Epithelial cell of prostate (primary cell): ENCODE measurements at places on chromosomes 5 and 9.
A peak's percentile ranks its signal among the peaks of the same experiment; 100 is the strongest.

DNA sequence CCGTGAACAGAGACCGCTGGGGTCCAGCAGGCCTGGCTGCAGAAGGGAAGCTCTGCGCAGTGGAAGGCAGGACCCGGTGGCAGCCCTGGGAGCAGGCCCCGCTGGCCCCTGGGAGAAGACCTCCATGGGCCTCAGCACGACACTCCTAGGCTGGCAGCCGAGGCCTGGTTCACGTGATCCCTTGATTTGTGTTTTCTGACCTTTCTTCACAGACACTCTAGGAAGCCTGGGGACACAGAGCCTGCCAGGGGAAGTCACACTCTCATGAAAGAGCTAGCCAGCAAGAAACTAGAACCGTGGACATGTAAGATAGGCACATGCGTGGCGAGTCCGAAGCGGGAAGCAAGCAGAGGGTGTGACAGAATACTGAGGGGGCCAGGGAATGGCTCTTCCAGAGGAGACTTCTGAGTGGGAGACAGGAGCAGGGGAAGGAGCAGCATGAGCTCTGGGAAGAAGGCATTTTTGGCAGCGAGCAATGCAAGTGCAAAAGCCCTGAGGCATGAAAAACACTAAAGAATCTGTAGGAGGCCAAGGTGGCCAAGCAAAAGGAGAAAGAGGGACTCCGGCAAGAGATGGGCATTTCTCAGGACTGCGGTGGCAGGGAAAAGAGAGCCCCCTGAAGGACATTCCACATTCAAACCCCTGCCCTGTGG lies 26.6 kb upstream of the IL17B start:
- DNase-seq, result no peak

DNA sequence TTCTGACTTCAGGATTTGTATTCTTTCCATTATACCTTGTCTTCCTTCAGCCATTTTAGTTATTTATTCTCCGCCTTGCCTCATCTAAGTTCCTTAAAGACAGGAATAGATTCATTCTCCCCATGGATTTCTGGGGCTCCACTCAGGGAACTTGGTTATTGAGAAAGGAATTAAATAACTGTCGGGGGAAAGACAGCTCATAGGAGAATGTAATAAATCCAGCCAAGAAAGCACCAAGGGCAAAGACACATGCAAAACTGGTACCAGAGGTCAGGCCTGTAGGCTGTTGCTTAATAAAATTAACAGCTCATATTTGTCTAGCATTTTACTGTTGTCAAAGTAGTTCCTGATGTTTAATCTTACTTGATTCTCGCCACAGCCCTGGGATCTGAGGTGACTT lies 357.2 kb downstream of the TMEM38B start:
- no peak for DNase-seq

DNA sequence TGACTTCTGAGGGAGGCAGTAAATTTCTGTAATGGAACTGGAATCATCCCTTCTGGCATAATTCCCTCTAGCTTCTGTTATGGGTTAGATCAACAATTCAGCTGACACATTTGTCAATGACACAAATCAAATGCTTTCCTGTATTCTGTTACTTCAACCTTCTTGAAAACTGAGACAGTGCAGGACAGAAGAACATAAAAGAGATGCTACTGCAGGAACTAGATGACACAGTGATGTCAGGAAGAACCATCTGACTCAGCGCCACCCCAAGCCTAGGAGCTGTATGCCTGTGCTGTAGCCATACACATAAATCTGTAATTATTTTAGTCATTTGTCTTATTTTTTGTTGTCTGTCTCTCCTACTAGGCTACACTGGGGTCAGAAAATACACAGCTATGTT lies 18.2 kb upstream of the CEP120 start:
- DNase-seq, result no peak

DNA sequence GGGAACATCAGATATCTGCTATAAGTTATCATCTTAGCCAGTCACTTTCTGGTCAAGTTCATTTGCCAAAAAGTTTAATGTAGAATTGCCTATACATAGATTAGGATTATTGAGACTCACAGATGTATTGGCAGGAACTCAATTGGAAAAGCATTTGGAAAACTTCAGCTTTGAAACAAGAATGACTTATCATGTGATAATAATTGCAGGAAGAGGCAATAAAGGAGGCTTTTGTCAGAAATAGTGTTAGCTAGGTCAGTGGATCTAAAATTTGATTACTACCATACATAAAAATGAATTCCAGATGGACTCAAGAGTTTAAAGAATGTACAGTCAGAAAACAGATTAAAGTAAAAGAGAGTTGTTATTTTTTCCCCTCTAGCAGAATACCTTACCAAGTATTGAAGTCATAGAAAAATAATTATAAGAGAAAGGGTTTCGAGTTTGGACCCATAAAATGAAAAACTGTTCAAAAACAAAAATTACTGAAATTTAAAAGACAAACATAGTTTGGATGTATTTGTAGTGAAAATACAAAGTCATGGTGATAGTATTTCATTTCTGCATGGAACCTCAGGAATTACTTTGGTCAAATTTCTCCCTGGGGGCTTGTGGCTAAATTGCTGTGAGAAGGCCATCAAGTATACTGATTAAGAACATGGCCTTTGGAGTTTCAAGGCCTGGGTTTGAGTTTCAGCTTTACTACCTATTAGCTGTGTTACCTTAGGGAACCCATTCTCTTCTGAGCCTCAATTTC lies 159.9 kb downstream of the TMEM38B start:
- no peak for DNase-seq

DNA sequence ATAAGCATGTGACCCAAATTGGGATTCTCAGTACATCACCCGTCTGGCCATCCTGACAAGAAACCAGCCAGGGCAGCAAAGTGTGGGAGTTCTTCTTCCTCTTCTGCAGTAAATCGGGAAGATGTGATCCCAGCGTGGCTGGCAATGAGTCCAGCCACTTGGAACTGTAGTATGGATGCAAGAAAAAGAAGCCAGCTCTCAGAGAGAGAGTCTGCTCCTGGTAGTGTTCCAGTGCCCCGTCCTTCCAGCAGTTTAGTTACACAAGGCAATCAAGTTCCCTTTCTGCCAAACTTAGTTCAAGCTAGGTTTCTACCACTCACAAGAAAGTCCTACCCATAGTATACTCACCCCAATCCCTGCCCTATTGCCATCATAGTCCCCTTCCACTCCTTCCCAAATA lies 65.6 kb downstream of the CDK5RAP2 start:
- no peak for DNase-seq

GRCh38 chr5:78838753-78839152 lies 146.4 kb downstream of the ARSB start:
- DNase-seq, result no peak

DNA sequence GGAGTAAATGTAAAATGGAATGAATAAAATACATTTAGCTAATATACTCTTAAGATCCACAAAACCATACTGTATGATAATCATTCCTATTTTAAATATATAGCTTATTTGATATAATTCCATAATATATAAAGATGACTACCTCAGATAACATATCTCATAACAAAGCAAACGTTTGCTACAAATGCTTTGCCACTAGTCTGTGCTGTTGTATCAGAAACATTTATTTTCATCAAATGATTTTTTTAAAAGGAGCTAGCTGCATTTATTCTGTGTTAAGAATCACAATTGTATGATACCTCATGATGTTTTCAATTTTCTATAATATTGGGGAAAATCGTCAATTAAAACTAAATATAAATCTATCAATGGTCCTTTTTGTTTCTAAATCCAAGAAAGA lies 567.2 kb downstream of the PTPRD start:
- no peak for DNase-seq

DNA sequence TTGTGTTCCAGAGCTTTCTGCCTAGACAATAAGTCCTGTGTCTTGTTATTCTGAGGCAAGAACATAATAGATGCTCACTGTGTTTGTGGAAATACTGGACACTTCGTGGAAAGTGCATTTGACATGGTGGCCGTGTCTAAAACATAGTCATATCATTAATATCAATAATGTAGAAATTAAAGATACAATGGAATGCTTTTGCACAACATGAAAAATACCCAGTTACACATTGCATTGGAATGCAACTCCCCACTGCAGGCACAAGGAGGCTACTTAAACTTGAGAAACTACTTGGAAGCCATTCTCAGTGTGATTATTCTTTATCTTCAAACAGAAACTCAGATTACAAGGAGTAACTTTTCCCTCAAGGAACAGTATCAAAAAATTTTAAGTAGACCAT lies 145.3 kb upstream of the ZNF462 start:
- peak; percentile 26 for DNase-seq

GRCh38 chr9:127935765-127936221 lies 1.9 kb downstream of the DPM2 start:
- DNase-seq, result no peak

DNA sequence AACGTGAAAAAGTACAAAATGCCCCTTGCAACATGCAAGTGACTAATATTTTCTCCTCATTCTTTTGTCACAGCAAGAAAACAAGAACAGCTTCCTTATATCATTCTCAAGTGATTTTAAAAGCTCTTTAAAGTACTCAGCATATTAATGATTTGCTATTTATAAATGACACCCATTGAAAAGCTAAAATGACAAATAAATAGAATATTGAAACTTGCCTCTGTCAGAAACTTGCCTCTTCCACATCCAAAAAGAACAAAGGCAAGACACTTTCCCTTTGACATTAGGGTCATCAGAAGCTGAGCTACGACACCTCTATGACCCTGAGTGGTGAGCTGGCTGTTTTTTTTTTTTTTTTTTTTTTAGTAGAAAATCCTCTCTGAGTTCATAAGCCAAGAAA lies 339.6 kb upstream of the ITGA1 start:
- DNase-seq, result no peak

DNA sequence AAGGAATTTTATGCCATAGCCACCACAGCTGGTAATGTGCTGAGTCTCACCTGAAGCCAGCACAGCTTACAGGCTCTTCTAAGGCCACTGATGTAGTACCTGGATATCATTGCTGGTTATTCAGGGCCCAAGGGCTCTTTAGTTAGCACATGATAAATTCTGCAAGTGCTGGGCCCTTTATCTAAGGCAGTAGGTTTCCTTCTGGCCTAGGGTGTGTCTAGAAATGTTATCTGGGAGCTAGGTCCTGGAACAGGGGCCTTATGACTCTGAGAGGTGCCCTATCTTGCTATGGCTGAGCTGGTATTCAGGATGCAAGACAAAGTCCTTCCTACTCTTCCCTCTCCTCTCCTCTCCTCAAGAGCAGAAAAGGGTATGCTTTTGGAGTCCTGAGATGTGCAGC lies 1424.5 kb upstream of the NUDT12 start:
- DNase-seq, result no peak

DNA sequence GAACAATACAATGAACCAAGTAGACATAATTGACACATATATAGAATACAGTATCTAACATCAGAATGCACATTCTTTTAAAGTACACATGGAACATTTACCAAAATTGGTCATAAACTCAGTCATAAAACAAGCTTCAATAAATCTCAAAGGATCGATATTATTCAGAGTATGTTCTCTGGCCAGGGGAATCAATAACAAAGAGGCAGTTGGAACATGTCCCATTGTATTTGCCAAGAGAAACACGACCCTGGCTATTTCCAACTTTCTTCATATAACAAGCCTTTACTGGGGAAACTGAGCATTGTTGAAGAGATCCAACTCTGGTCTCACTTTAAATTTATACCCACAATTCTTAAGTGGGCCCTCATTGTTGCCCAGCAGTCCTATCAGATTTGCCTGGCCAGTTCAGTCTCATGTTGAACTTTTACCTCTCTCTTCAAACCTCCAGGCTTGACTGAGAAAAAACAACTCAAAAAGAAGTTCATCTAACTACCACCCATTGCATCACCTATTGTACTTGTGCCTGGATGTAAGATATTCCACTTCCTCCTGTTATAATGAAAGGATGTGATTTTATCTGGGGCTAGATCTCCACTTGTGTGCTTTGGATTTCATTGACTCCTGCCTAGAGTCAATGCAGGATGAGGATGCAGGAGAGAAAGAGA lies 162.5 kb downstream of the HSPA4 start:
- DNase-seq, result no peak

- no peak for DNase-seq
These were observed 21.9 kb upstream of the KCNMB1 start for GRCh38 chr5:170411100-170411499.

- DNase-seq, result no peak
These were observed 714.6 kb downstream of the SEMA5A start for GRCh38 chr5:8831251-8831650.

DNA sequence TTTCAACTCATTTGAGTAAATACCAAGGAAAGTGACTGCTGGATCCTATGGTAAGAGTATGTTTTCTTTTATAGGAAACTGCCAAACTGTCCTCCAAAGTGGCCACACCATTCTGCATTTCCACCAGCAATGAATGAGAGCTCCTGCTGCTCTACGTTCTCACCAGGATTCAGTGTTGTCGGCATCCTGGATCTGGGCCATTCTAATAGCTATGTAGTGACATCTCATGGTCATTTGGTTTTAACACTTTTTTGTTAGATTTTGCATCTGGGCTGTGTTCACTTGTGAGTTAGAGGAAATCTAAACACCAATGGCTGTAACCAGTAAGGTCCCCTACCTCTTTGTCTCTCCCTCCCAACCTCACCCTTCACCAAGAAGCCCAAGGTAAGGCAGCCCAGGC lies 115.9 kb downstream of the ATPSCKMT start:
- DNase-seq, result no peak

DNA sequence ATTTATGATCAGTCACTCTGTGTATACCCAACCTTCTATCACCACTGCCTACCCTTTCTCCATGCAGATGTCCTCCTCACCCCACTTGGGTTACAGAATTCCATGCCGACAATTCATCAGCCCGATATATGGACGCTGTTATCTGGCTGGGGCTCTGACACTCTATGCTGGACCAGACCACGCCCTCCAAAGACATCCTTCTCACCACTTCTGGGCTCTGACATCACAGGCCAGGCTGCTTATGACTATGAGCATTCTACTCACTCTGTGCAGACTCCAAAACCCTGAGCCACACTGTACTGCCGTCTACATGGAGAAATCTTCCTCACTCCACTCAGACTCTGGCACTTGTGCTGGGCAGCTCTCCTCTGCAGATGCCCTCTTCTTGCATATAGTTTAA lies 7.6 kb upstream of the AK3 start:
- DNase-seq, result no peak

DNA sequence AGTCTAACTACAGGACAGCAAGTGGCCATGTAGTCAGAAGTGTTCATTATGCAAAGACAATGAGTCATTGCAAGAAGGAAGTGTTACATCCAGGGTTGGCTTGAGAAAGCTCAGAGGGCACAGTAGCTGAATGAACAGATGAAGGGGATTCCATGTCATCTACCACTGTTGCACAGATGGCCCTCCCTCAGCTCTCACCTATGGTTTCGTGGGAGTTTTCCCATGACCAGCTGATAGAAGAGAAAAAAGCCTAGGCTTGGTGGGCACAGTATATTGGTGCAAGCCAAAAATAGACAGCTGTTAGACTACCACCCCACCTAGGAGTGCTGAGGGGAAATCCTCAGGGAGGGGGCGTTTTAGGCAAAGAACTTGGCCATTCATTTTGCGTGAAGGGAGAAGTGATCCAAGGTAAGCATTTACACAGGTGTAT lies 217.0 kb downstream of the DMRT2 start:
- no peak for DNase-seq

GRCh38 chr5:143251190-143251589 lies 152.3 kb downstream of the NR3C1 start:
- no peak for DNase-seq

- DNase-seq, result no peak
These were observed 100.4 kb upstream of the FREM1 start for GRCh38 chr9:15010581-15010980.

GRCh38 chr9:134276453-134277245 lies 49.6 kb upstream of the RXRA start:
- no peak for DNase-seq
